Glutamatergic neuron (in vitro differentiated cells): ENCODE measurements at places on chromosomes 12 and 14.

DNA sequence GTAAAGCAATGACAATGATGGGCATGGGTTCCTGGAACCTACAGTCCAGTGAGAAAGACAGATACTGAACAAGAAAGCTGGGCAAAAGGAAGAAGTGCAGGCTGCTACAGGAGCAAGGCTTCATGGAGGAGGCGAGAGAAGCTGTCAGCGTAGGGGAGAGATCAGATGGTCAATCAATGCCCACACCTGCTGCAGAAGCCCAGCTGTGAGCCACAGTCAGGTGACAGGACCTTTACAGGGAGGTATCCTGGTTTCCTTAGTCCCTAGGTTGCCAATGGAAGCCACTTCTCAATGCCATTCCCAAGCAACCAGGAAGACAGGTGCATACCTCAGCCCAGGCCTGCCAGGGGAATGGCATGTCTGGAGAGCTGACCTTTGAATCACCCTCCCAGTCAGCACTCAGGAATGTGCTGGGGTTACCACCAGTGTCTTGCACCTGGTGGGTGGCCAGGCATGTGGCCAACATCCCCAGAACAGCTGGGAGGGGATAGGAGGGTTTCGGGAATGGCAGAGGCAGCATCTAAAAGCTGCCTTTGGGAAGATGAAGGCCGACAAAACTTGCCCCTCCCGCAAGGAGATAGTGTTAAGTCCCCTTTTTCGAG is 170.3 kb downstream of the TTC7B start:
- H3K4me3 ChIP-seq = no peak overlapping the region
- H3K36me3 ChIP-seq = no peaks in the 10 kb centered on the region
- H3K27me3 ChIP-seq = peaks cover 4% of the 10 kb centered on the region

GRCh38 chr12:76537923-76538322 is 21.6 kb downstream of the OSBPL8 start:
- H3K4me3 ChIP-seq = no peak overlapping the region
- H3K36me3 ChIP-seq = no peaks in the 10 kb centered on the region
- H3K27ac ChIP-seq = no peak overlapping the region
- no peak for DNase-seq
- H3K4me1 ChIP-seq = peaks cover 6% of the 10 kb centered on the region
- H3K27me3 ChIP-seq = no peaks in the 10 kb centered on the region

GRCh38 chr12:47855502-47855901 is 35.8 kb upstream of the HDAC7 start:
- H3K27me3 ChIP-seq = no peaks in the 10 kb centered on the region
- H3K4me1 ChIP-seq = no peaks in the 10 kb centered on the region
- no peak overlapping the region for H3K4me3 ChIP-seq
- DNase-seq = no peak

DNA sequence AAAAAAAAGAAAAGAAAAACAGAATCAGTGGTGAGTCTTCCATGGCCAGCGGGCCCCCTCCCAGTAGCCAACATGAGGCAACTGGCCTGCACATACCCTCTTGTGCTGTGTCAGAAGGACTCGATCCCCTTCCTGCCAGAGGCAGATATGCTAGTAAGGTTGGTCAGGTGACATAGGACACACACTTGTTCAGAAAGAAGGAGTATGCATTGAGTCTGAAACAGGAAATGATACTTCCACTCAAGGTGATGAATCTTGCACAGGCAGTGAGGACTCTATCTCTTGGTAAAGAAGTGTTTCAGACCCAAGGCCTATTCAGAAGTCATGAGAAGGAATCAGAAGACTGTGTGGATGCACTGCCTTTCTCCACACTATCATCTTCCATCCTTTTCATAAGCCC is 269.7 kb upstream of the FAR2 start:
- H3K4me3 ChIP-seq = no peak overlapping the region
- DNase-seq = no peak
- H3K36me3 ChIP-seq = no peaks in the 10 kb centered on the region
- H3K4me1 ChIP-seq = no peaks in the 10 kb centered on the region
- no peak overlapping the region for H3K27ac ChIP-seq

DNA sequence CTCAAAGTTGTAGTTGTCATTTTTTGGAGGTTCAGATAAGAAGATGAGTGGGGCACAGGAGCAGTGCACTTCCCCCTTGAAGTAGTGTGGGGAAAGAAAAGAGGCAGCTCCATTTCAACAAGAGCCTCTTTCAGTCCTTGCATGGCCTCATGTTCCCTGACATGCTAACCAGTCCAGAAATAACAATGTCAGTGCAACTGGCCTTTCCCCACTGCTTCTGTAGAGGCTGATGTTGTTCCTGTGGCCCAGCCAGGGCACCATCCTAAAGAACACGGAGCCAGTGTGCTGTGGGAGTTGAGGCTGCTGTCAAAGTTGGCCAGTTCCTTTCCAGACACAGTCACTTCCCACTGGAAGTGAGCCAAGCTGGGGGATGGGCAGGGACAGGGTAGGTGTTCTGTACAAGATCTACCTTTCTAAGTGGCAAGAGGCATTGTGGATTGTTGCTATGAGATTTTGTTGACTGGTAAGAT is 77.7 kb upstream of the SLC38A2 start:
- H3K4me1 ChIP-seq = no peaks in the 10 kb centered on the region
- no peak for DNase-seq
- H3K27me3 ChIP-seq = peaks cover 2% of the 10 kb centered on the region
- no peaks in the 10 kb centered on the region for H3K36me3 ChIP-seq
- H3K27ac ChIP-seq = no peak overlapping the region

DNA sequence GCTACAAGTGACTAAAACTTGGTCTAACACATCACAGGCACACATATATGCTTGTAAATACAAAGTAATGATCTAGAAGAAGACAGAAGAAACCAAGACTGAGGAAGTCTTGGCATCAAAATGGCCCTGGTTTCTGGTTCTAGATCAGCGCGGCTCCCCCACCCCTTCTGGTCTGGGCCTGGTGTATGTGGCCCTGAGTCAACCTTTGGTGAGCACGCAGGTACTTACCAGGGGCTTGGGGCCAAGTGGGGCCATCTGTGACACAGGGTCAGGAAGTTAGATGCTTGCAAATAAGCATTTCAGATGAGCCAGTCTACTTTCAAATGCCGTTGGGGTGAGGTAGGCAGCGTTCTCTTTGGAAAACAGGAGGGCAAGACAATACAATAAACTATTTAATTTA is 13.2 kb upstream of the HVCN1 start:
- H3K27ac ChIP-seq = no peak overlapping the region
- no peaks in the 10 kb centered on the region for H3K27me3 ChIP-seq
- H3K36me3 ChIP-seq = no peaks in the 10 kb centered on the region
- no peak overlapping the region for H3K4me3 ChIP-seq

DNA sequence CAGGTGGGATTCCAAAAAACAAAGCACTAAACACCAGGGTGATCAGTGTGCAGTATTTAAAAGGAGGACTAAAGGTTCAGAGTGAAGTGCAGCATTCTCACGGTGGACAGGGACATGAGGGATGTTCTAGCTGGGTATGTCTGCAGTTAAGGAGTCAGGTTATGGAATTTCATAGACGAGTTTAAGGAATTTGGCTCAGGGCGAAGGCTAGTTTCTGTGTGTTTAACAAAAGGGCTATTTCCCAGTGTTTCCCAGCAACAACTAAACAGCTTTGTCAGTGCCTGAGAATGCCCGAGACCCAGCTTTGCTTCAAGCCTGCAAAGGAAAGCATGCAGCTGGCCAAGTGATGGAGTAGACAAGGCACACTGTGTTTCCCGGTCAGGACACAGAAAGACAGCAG is 7.0 kb downstream of the KRT1 start:
- H3K27ac ChIP-seq = no peak overlapping the region
- H3K4me3 ChIP-seq = no peak overlapping the region
- H3K4me1 ChIP-seq = no peaks in the 10 kb centered on the region
- DNase-seq = no peak
- H3K36me3 ChIP-seq = no peaks in the 10 kb centered on the region
- H3K27me3 ChIP-seq = peaks cover 3% of the 10 kb centered on the region

DNA sequence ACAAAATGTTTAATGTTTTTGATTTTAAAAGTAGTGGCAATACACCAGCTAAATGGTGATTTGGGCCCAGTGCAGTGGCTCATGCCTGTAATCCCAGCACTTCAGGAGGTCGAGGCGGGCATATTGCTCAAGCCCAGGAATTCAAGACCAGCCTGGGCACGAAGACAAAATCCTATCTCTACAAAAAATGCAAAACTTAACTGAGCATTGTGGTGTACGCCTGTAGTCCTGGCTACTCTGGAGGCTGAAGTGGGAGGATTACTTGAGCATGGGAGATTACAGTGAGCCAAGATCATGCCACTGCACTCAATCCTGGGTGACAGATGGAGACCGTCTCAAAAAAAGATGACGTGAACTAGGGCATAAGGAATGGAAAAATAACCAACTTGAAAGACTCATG is 4.7 kb downstream of the RPL36AL start:
- no peak overlapping the region for H3K27ac ChIP-seq
- H3K36me3 ChIP-seq = no peaks in the 10 kb centered on the region
- no peaks in the 10 kb centered on the region for H3K27me3 ChIP-seq
- no peak for DNase-seq

DNA sequence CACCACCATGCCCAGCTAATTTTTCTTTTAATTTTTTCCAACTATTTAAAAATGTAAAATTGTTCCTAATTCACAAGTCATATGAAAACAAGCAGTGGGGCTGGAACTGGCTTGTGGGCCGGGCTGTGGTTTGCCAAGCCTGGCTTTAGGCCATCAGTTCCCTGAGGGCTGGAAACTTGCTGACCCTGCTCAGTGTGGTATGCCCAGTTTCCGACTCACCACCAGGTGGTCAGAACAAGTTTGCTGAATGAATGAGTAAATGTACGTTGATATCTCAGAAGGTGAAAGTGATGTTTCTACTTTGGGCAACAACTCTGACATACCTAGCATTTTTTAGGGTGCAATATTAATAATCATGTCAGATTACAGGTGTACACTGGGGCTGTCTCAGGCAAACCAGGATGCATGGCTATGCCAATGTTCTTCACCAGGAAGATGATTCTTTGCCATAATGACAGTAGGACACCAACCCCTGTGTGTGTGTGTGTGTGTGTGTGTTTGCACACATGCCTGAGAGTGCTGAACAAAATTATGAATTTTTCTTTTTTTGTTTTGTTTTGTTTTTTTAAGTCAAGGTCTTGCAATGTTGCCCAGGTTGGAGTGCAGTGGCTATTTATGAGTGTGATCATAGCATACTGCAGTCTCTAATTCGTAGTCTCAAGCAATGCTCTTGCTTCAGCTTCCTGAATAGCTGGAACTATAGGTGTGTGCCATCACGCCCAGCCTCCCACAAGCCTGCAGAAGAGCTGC is 106.1 kb downstream of the PTPN11 start:
- DNase-seq = no peak
- no peaks in the 10 kb centered on the region for H3K4me1 ChIP-seq
- H3K27ac ChIP-seq = no peak overlapping the region
- H3K36me3 ChIP-seq = no peaks in the 10 kb centered on the region
- H3K4me3 ChIP-seq = no peak overlapping the region
- no peaks in the 10 kb centered on the region for H3K27me3 ChIP-seq

DNA sequence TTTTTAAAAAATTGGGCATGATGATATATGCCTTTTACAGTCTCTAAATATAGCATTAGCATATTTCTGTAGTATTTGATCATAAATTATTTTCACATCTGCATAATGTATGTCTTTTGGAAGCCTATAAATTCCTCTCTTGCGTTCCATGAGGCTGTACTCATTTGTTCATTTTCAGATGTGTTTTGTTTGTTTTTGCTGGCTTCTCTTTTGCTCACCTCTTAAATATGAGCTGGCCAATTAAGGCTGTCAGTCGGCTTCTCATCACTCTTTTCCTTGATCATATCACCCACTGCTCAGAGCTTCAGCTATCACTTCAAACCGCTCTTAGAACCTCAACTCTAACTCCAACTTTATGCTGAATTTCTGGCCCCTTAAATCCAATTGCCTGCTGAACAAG is 6.6 kb downstream of the TMEM263 start:
- H3K27me3 ChIP-seq = no peaks in the 10 kb centered on the region
- H3K36me3 ChIP-seq = no peaks in the 10 kb centered on the region
- H3K4me1 ChIP-seq = no peaks in the 10 kb centered on the region
- no peak for DNase-seq
- no peak overlapping the region for H3K27ac ChIP-seq

DNA sequence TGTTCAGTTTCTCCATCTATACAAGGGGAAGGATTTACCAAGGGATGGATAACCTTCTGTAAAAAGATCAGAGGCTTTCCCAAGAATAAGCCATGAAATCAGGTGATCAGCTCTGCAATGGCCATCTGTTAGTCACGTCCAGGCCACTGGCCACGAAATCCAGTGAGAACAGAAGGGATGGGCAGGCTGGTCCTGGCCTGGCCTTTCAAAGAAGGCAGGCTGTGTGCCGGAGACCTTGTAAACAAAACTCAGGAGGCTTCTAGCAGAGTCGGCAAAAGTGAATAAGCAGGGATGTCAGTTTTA is 68.5 kb downstream of the RNF34 start:
- DNase-seq = peak; percentile 49
- no peaks in the 10 kb centered on the region for H3K36me3 ChIP-seq

DNA sequence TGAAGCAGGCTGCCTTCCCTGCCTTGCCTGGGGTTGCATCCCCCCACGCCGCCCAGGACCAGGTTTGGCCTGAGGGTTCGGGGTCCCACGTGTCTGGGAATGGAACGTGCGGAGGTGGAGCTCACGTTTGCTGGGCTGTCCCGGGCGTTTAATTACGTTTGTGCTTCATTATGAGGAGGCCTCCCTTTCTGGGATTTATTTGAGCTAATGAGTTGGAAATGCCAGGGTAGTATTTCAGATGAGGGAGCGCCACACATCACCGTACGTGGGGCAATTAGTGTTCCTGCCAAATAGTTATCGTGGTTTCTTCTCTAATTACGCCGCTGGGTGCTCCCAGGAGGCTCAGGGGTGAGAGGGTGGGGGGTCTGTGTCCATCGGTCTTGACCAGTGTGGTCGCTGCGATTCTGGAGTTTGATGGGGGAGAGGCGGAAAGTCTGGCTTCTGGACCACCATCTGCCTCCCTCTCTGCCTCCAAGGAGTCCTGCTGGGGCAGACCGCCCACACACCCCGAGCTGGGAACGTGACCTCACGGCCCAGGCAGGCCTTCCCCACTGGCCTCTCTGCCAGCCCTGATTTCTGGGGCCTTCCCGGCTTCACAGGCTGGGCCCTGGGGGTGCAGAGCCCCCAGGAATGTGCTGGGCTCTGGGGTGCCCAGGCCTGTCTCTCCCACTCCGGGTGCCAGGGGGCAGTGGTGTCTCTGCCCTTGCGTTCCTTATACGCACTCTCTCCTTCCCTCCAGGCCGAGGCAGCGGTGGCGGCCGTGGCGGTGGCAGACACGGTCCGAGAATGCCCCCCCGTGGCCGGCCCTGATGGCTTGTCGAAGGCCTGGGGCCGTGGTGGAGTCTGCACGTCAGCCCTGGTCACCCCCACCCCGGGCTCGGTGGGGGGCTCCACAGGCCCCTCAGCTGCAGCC is 18.9 kb downstream of the KIF26A start:
- H3K36me3 ChIP-seq = no peaks in the 10 kb centered on the region
- DNase-seq = peak; percentile 55
- H3K4me3 ChIP-seq = no peak overlapping the region
- H3K27ac ChIP-seq = no peak overlapping the region
- H3K4me1 ChIP-seq = peaks cover 4% of the 10 kb centered on the region
- H3K27me3 ChIP-seq = peaks cover 1% of the 10 kb centered on the region

DNA sequence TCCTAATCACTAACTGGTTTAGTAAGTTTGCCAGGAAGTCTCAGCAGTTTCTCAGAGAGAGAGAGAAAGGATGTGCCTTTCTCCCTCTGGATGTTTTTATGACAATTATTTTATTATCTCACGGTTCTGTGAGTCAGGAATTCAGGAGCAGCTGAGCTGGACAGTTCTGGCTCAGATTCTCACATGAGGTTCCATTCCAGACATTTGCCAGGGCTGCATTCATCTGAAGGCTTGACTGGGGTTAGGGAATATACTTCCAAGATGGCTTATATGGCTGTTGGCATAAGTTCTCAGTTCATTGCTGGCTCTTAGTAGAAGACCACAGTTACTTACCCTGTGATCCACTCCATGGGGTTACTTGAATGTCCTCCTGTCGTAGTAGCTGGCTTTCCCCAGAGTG is 101.2 kb upstream of the ATF7IP start:
- peaks cover 14% of the 10 kb centered on the region for H3K27me3 ChIP-seq
- H3K27ac ChIP-seq = peak overlapping the region; percentile 42
- no peak for DNase-seq
